ENCODE measurements at places on chromosomes 12 and 14.

DNA sequence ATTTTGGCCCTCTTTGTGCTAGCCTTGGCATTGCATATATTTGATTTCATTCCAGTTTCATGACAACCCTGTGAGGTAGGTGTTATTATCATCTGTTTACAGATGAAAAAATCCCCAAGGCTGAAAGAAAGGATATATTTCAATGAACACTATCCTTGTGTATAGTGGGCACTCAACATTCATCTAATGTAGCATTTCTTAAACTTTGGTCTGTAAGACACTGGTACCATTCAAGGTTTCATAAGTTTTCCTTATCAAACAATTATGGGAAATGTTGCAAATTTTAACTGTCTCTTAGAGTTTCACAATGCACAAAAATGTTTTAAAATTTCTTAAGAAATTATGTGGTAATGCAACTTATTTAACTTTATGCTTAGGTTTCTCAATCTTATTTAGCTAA is 44.3 kb downstream of the ATP23 start:
- no peak for DNase-seq

GRCh38 chr14:90703841-90704737 is 112.1 kb downstream of the TTC7B start:
- no peak for DNase-seq

GRCh38 chr12:13961971-13962370 is 19.4 kb downstream of the GRIN2B start:
- DNase-seq = no peak

GRCh38 chr14:104610749-104611310 is 6.3 kb upstream of the TMEM179 start:
- DNase-seq = no peak

DNA sequence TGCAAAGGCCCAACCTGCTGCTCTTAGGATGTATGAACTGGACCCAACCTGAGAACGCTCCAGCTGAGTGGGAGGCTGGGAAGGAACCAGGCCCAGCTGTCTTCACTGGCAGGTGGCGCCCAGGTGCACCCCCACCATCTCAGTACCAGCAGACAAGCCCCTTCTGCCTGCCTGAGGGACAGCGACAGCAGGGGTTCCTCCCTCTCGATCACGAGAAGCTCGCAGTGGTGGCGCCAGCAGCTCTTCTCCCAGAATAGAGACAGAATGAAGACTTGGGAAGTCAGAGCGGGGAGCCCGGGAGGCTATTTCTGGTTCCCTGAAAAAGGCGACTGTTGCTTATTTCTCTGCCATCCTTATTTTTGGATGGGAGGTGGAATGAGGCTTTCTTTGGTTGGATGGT is 46.5 kb downstream of the CHGA start:
- no peak for DNase-seq

- no peak for DNase-seq
These were observed 25.5 kb upstream of the BCDIN3D start for GRCh38 chr12:49868449-49868848.

DNA sequence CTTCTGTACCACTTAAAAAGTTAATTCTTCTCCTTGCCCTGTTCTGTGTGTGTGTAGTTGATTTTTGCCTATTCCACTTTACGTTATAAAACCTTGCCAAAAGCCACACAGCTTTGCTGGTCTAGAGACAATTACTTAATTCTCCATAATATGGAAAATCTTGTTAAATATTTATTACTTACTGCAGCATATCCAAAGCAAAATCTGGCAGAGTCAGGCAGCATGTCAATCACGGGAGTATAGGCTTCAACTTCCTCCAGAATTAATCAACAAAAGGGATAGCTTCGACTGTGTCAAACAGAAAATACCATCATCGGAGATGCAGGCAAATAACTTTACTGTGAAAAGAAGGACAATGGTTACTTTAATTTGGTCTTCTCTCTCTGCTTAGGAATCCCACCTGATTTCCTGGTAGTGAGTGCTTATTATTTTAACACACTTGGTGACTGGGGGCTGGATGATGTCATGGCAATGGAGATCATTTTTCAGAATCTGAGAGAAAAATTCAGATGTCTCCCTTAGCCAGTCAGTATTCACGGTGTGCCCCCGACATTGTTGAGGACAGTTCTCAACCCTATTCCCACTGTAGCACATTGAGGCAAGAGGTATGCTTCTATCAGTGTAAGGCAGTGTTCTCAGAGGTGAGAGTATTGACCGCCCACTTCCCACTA is 3.7 kb upstream of the MSRB3 start:
- no peak for DNase-seq

DNA sequence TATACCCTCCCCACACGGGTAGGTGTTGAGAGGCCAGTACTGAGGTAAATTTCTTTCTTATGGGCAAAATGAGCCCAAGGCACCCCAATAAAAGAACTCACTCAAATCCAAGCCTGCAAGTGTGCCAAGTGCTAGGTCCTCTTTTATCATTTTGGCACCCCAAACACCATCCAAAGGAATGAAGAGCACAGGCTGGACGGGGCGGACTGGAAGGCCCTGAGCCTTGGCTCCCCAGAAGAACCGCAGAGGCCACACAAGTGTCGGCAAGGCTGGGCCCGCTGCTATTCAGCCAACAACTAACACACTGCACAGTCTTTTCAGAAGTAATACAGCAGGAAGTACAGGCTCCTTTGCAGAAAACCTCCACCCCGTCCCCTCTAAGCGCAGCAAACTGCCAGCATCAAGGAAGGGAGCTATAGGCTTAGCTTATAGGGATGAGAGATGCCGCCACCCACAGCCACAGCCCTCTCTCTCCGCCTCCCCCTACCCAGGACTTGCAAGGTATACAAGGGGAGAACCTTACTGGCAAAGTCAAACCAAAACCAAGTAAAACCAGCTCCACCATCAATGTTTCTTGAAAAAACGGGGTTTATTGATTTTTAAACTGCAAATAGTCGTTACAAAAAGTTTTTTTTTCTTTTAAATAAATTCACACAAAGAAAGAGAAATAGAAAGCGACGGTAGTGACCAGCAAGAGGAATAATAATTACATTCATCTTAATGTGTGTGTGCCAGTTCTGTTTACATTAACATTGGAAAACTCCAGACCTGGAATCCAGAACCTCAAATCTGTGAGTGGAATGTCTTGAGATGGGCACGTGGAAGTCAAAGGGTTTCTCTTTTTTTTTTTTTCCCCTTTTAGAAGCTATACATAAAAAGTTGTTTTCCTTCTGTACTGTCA is 5.5 kb downstream of the ZFP36L1 start:
- peak; percentile 33 for DNase-seq

GRCh38 chr12:52367876-52368275 is 595 bp upstream of the KRT85 start:
- no peak for DNase-seq

DNA sequence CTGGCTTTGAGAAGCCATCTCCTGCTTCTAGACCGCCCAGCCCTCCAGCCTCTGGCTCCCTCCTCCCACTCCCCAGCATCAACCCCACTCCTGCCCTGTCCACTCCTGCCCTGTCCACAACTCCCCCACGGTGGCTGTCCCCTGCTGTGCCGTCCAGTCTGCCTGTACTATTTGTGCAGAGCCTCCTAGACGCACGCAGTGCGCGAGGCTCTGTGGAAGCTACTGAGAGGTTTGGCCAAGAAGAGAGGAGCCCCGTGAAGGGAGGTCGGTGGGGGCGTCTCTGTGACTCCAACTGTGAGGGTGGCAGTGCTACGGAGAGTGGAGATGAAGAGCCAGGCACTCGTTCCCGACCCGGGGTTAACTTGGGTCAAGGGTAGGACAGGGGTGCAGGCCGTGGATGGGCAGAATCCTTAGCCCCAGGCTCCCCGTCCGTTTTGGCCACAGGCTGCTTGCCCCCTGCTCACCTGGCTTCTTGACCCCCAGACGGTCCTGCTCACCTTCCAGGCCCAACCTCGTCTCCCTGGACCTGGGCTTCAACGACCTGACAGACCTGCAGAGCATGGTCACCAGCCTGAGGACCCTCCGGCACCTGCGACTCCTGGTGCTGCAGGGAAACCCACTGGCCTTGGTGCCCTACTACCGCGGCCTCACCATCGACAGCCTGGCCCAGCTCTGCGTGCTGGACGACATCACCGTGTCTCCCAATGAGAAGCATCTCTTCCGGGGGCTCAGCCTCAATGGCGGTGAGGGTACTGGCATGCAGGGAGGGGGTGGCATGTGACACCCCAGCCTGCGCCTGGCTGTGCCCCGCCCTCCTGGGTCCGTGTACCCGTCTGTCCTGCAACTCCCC is 6.9 kb downstream of the LRRC43 start:
- no peak for DNase-seq

All from central memory CD8-positive, alpha-beta T cell (primary cell).